ENCODE measurements at places on chromosomes 1 and 21. TPM values are rescaled to one million over a fixed set of nuclear protein-coding genes. Genes with fewer than 3 reads are reported as not detected.
A peak's percentile ranks its signal among the peaks of the same experiment; 100 is the strongest.

Gene RNU1-4
- under 0.01 TPM for total RNA-seq

Gene XKR8
- 11.6 TPM for total RNA-seq

Gene GIPC2
- 41.9 TPM for total RNA-seq

Gene FBXO44
- total RNA-seq: 14.5 TPM

DNA sequence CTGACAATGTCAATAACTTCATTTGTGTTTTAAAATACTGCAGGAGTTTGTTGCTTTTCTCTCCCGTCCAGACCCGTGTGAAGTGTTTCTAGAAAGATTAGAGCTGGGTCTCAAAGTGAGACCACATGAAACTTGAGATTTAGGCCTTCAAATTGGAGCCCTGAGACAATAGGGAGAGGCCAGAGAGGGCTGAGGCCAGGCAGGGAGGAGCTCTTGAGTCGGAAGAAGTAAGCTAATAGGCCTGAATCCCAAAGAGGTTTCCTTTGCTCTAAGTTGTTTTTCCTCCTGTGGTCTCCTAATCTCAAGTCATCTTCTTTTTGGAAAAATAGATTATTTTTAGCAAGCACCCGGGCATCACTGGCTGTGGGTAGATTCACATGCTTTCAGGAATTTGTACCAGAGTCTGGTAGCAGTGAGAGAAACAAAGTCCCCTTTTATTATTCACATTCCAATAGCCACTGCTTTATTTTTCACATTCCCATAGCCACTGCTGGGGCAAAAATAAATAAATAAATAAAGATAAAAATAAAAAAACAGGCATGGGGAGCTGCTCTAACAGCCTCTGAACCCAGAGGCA, 25.6 kb downstream of the CD244 start:
- no peaks in the 10 kb centered on the region for H3K36me3 ChIP-seq
- H3K27me3 ChIP-seq: no peaks in the 10 kb centered on the region
- no peak overlapping the region for H3K4me3 ChIP-seq
- peak overlapping the region; percentile 16 for H3K27ac ChIP-seq

DNA sequence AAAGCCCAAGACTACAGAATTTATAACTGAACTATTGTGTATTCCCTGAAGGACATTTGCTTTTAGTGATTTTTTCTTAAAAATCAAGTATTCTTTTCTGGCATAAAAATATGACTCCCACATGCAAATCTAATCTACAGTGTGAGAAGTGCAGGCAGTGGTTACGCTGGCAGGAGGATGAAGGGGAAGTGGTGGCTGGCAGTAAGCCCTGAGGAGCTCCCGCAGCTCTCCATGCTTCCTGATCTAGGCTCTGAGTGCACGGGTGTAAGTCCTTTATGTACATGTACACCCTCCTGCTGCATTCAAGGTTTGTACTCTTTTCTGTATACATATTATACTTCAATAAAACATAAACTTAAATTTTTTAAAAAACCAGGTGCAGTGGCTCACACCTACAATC, 67.5 kb upstream of the PRDX6 start:
- peak overlapping the region; percentile 71 for H3K27ac ChIP-seq
- H3K4me3 ChIP-seq: no peak overlapping the region
- H3K4me1 ChIP-seq: no peaks in the 10 kb centered on the region
- no peaks in the 10 kb centered on the region for H3K36me3 ChIP-seq
- H3K27me3 ChIP-seq: no peaks in the 10 kb centered on the region

GRCh38 chr1:18100491-18101063, 7.0 kb upstream of the IGSF21 start:
- no peak overlapping the region for H3K4me3 ChIP-seq
- no peaks in the 10 kb centered on the region for H3K27me3 ChIP-seq
- H3K4me1 ChIP-seq: no peaks in the 10 kb centered on the region
- no peak overlapping the region for H3K27ac ChIP-seq
- no peaks in the 10 kb centered on the region for H3K36me3 ChIP-seq
- DNase-seq: peak; percentile 85

GRCh38 chr1:116692879-116693278, 25.3 kb upstream of the IGSF3 start:
- H3K4me3 ChIP-seq: no peak overlapping the region
- no peak overlapping the region for H3K27ac ChIP-seq
- H3K36me3 ChIP-seq: no peaks in the 10 kb centered on the region
- H3K27me3 ChIP-seq: no peaks in the 10 kb centered on the region
- no peak for DNase-seq

DNA sequence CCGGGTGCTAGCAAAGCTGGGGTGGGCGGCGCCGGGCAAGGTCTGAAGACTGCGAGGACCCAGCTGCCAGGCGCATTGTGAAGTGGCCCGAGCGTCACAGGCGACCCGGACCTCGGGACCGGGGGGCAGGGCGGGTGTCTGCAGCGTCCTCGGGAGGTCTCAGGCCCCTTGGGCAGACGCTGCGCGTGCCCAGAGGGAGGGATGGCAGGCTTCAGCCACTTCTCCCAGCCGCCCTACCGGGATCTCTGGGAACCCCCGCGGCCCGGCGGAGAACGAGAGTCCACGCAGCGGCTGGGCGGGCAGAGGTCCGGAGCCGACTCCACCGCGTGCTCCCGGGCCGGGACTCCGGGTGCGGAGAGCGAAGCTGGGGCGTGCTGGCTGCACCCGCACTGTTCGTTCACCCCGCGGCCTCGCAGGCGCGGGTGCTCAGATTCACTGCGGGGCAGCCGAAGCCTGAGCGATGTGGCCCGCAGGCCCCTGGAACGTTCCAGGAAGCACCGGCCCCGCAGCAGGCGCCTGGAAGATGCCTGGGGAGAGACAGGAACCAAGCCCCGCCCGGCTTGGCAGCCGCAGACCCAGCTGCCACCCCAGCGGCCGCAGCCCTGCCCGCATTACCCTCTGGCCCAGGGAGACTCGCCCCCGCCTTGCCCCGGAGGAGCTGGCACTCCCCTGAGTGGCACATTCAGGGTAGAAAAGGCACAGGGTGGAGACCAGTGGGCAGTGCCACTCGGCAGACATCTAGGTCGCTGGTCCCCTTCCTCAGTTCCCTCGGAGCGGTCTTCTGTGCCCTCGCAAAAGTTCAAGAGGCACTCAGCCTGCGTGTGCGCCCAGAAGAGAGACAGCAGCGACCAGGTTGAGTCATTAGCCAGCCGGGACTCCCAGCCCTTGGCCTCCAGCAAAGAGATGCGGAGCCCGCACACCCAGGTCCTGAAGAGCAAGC, at the start of gene CCDC185:
TSS of gene CCDC185 (plus strand) at position 141 of the 940 bp plus-strand sequence. CDS start at position 202, 61 bp downstream.
- H3K4me1 ChIP-seq: no peaks in the 10 kb centered on the region
- no peaks in the 10 kb centered on the region for H3K36me3 ChIP-seq
- H3K27ac ChIP-seq: no peak within 1 kb of the TSS

DNA sequence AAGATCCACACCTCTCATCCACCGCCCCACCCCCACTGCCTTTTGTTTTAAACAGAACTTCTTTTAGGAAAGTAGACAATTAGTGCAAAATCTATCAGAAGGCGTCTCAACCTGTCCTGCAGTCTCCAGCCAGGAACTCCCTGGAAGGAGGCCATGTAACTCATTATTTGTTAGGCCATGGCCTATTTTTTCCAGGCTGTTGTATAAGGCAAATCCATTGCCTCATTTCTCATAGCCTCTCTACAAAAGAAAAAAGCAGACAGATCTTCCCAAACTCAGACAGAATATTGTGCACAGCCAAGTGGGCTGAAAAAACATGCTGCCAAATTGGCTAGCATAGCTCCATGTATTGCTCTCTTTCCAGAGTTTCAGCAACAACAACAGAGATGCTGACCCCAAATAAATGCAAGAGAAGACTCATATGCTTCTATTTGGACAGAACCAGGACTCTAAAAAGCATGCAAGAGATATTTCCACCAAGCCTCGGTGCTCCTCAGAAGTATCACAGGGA, 770.7 kb upstream of the CXADR start:
- DNase-seq: no peak
- H3K4me3 ChIP-seq: no peak overlapping the region
- no peaks in the 10 kb centered on the region for H3K36me3 ChIP-seq
- H3K27me3 ChIP-seq: no peaks in the 10 kb centered on the region

DNA sequence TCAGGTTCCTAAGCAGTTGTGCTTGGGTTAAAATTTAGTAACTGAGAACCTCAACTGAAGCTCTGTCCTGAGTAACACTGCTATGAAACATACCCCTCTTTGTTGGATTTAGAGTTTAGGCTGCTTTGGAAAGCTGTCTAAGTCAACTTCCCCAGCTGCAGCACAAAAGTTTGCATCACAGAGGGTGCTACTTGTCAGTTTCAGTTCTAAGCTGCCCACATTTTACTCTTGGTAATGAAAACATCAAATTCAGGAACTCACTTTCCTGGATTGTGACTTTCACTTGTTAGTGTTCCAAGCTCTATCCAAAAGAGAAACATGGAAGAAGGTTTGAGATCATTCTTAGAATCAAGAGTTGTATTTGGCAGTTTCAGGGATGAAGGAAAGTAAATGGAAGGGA, 191.7 kb upstream of the NFIA start:
- H3K4me3 ChIP-seq: no peak overlapping the region
- H3K4me1 ChIP-seq: no peaks in the 10 kb centered on the region
- no peaks in the 10 kb centered on the region for H3K27me3 ChIP-seq
- no peak for DNase-seq

DNA sequence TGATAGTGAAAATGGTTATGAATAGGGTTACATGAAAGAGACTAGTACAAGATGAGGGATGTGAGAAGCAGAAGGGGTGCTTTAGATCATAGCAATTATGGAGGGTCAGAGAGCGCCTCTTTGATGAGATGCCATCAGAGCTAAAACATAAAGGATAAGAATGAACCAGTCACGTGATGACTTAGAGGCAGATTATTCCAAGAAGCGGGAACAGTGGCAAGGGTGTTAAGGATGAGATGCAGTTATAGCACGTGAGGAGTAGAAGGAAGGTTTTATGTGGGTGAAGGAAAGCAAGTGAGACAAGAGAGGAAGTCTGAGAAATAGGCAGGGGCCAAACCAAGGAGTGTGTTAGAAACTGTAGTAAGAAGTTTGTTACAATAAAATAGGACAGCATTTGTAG, 360.1 kb downstream of the DPYD start:
- no peak overlapping the region for H3K27ac ChIP-seq
- no peak overlapping the region for H3K4me3 ChIP-seq
- H3K4me1 ChIP-seq: no peaks in the 10 kb centered on the region
- H3K36me3 ChIP-seq: no peaks in the 10 kb centered on the region

- no peak overlapping the region for H3K4me3 ChIP-seq
- peak overlapping the region; percentile 45 for H3K27ac ChIP-seq
- H3K4me1 ChIP-seq: peaks cover 24% of the 10 kb centered on the region
- DNase-seq: no peak
- no peaks in the 10 kb centered on the region for H3K36me3 ChIP-seq
- no peaks in the 10 kb centered on the region for H3K27me3 ChIP-seq
Observed at GRCh38 chr21:42459546-42460215, 36.3 kb downstream of the RSPH1 start.

GRCh38 chr1:15959424-15959823, 16.5 kb downstream of the ZBTB17 start:
- no peaks in the 10 kb centered on the region for H3K4me1 ChIP-seq
- H3K27ac ChIP-seq: no peak overlapping the region
- DNase-seq: no peak
- no peaks in the 10 kb centered on the region for H3K27me3 ChIP-seq
- no peak overlapping the region for H3K4me3 ChIP-seq
- no peaks in the 10 kb centered on the region for H3K36me3 ChIP-seq

DNA sequence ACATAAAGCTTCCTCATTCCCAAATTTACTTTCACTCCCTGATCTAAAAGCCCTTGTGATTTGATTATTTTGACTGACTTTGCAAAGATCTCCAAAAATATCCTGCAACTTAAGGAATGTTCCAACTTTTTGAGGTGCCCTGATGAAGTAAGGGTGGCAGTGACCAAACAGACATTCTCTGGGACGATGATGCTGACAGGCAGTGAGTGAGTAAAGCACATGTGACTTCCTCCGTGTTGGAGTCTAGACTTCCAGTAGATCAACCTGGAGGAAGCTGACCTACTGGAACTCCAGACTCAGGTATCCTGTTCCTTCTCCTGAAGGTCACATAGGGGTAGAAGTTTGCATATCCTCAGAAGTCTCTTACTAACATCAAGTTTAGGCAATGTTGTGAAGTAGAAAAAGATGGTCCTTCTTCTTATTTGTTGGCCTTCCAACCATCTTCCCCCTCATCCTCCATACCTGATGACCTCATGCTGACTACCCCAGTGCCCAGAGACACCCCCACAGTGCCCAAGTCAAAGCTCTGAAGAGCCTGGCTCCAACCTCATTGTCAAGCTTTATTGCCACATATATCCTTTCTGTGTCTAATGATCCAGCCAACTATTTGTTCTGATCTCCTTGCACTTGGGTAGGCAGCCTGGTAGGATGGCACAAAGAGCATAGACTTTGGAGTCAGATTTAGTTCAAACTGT, 16.0 kb downstream of the TNFSF4 start:
- H3K36me3 ChIP-seq: no peaks in the 10 kb centered on the region
- H3K27ac ChIP-seq: no peak overlapping the region
- H3K27me3 ChIP-seq: no peaks in the 10 kb centered on the region
- H3K4me3 ChIP-seq: no peak overlapping the region

Measured in Peyer's patch (tissue), 4 donors.